ENCODE measurements at places on chromosomes 5 and 9.
A peak's percentile ranks its signal among the peaks of the same experiment; 100 is the strongest.

DNA sequence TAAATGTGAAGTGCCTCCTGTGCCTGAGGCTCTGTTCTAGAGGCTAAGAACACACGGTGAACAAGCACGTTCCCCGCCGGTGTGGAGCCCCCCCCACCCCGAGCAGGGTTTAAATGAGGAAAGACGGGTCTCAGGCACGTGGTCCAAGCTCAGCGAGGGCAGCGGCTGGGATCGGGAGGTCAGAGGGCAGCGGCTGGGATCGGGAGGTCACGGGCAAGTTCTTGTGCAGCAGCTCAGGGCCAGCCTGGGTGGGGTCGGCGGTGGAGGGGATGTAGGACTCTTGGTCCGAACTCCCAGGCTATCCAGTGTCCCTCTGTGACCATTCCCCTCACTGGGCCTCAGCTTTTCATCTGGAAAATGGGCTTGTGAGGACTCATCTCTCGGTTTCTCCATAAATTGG, 2.7 kb upstream of the GBGT1 start:
- DNase-seq, result no peak

DNA sequence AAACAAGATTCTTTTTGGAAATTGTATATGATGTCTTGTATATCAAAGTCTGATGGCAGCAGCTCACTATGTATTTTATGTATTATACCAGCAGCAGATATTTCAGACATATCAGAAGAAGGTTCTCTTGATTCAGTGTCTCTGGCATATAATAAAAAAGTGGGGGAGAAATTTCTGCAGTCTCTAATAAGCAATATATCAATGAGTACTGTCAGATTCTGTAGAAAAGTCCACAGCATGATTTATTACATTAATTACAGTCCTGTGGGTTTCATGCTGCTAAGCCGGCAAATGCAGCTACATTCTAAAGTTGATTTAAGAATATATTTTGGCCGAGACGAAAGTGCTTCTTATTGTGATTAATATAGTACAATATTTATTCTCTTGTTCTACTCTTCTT, 113.1 kb downstream of the KIAA1958 start:
- DNase-seq, result no peak

DNA sequence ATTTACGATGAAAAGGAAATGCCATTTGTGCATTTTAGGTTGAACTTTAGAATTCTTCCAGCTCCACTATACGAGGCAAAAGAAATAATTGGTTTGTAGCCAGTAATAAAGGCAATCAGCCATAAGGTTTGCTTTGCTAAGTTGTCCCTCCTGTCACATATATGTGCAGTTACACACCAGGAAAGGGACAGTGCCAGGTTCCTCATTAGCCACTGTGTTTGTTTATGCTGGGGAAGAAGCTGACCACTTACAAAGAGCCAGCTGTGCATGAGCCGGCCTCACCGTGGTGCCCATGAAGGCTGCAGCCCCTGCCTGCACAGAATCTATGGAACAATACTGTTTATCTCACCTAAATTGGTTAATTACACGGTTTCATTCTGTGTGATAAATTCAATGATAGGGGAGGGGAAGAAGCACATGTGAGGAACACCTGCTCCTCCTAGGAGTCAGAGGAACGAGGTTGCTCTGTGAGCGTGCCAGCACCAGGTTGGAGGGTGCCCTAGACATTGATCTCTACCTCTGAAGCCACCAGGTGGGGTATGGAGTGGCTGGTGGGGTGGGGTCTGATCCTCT, 173.8 kb upstream of the DAP start:
- DNase-seq, result no peak

DNA sequence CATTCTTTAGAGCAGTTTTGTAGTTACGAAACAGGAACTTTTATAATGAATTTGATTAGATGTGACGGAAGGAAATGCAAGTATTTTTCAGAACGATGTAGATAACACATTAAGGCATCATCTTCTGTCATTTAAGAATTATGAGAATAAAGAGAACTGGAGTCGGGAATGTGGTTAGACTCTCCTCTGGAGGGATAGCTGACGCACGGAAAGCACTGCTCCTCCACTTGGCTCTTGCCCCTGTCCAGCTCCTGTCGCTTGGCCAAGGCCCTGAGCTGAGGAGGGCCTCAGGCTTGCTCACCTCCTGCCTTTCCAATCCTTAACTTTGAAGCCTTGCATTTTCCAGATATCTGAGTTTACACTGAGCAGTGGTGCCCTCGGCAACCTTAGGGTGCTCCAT, 60.5 kb downstream of the MAP1B start:
- DNase-seq, result no peak

DNA sequence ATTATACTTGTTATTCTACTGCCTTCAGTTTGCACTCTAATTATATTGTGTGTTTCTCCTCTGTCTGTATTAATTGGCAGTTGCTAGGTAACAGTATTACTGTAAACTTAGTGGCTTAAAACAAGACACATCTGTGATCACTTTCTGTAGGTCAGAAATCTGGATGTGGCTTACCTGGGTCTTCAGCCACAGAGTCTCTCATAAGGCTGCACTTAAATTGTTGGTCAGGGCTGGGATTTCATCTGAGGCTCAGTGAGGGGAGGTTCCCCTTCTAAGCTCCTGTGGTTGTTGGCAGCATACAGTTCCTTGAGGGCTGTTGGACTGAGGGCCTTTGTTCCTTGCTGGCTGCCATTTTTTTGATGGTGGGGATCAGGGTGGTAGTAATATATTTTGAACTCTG, 68.8 kb downstream of the SLC44A1 start:
- no peak for DNase-seq

DNA sequence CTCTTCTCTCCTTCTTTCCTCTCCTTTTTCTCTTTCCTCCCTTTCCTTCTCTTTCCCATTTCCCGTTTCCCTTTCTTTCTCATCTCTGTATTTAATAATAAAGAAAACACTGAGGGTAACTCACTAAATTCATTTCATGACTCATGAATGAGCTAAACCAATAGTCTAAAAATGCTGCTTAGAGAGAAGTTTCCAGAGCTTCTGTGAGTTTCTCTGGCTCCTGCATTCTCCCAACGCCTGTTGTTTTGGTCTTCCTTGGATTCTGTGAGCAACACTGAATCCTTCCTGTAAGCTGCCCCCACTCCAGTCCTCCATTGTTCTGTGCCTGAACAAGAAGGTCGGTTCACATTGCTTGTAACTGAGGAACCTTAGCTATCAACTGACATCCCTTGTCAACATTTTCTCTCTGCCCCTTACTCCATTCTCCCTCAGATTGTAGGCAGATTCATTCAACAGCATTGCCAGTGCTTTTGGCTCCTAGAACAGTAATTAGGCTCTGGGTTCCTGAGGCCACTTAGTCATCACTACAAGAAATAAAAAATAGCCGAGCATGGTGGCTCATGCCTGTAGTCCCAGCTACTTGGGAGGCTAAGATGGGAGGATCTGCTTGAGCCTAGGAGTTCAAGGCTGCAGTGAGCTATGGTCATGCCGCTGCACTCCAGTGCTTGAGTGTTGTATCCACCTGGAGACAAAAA, 237.7 kb upstream of the KLF4 start:
- no peak for DNase-seq

DNA sequence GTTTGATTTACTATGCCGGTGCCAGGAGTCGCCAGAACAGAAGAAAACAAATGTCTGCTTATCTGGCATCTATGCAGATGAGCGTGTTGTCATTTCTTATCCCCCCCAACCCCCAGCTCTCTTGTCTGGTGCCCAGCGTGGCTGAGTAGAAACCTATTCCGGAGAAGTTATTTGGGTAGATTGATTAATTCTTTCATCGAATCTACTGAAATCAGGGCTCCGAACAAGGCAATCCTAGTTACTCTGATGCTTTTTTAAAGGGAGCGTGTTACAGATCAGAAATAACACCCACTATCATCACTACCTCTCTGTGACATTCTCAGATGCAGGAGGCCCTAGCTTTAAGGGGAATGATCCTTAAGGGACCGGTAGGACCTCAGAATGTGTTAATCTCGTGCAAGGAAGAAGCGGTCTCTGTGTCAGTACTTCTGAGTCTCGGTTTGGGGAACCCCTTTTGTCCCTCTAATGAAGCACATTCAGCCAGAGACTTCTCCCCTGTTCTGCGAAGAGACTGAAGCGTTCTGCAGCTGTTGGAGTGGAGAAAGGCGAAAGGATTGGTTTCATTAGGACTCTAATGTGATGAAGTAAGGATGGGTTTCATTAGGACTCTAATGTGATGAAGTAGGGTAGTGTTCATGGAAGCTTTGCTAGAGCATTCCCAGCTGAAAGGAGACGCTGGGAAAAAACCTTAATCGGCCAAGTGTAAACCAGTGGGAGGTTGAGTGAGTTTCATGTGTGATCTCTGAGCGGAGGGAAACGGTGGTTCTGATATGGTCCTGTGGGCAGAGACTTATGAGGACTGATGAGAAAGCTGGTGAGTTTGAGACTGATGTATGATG, 1.5 kb downstream of the PIP5K1B start:
- no peak for DNase-seq

- DNase-seq, result no peak
These were observed 226.5 kb downstream of the FANCC start for GRCh38 chr9:95090871-95091577.

DNA sequence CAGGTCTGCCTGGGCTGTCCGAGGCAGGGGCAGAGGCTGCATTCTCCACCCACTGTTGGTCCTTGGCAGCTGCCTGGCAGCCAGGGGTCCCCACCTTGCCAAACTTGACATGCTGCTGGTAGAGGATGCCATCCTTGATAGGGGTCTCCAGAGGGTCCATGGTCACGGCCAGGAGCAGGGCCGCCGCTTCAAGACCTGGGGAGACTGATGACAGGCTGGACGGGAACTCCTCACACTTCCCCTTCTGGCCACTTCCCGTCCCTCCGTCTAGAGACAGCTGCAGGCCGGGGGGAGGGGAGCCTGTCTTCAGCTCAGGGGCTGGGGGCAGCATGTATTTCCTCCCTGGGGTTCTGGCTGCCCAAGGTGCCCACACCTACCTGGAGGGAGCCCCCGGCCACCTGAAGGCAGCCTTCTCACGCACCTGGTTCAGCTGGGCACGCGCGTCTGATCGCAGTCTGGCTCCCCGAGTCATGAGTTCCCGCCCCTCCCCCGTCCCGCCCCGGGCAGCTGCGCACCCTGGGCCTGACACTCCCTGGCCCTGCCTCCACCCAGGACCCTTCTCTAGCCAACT, at the start of gene DOK3:
Gene DOK3 (minus strand): TSS at position 446 of the 571 bp plus-strand sequence. CDS start 286 bp downstream, at position 160.
- DNase-seq, result peak; percentile 45

DNA sequence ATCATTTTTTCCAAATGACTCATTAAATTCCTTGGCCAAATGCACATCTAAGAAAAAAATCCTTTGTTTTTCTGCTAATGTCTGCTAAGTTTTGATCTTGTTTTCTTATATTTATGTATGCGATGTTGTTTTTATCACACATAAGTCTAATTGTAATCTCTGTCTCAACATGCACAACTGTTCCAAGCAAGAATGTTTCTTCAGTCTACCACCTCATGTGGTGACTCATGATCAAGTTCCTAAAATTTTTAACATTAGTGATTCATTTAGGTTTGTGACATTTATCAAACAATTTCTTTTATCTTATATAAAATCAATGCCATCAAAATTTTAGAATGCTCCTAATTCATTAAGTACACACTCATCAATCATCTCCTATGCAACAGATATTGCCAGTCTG, 763.9 kb upstream of the FAM174A start:
- no peak for DNase-seq

DNA sequence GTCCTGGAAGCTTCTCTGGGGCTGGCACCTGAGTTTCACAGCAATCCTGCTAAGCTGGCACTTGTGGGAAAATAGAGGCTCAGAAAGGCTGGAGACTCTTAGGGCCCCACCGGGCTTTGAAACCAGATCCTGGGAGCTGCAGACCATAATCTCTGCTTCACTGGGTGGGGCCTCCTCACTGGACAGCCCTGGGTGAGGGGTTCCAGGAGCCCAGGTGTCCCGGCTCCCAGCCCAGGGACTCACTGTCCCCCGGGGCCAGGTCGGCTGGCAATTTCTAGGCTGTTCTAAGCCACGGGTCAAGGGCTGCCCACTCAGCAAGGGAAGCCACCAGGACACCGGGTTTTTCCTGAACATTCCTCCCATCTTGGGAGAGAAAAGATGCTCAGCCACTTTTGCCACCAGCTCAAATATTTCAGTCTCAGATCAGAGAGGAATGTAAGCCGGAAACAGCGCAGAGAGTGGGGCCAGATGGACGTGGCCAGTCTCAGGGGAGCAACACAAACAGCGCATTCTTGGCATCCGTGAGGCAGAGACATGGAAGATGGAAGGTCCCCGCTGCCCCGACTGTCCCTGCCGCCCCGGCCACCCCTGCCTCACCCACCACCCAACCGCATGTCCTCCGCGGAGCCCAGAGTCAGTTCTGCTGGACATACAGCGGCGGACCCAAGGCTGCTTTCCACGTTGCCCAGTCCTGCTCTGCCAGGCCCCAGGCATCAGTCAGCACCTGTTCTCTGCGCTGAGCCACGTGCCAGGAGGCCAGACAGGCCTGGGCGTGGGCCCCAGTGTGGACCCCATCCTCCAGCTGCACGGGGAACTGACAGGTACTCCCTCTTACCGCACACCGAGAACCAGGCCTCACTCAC, 72.6 kb downstream of the VAV2 start:
- DNase-seq, result no peak

- DNase-seq, result no peak
These were observed 173.8 kb downstream of the COL23A1 start for GRCh38 chr5:178416206-178416882.

DNA sequence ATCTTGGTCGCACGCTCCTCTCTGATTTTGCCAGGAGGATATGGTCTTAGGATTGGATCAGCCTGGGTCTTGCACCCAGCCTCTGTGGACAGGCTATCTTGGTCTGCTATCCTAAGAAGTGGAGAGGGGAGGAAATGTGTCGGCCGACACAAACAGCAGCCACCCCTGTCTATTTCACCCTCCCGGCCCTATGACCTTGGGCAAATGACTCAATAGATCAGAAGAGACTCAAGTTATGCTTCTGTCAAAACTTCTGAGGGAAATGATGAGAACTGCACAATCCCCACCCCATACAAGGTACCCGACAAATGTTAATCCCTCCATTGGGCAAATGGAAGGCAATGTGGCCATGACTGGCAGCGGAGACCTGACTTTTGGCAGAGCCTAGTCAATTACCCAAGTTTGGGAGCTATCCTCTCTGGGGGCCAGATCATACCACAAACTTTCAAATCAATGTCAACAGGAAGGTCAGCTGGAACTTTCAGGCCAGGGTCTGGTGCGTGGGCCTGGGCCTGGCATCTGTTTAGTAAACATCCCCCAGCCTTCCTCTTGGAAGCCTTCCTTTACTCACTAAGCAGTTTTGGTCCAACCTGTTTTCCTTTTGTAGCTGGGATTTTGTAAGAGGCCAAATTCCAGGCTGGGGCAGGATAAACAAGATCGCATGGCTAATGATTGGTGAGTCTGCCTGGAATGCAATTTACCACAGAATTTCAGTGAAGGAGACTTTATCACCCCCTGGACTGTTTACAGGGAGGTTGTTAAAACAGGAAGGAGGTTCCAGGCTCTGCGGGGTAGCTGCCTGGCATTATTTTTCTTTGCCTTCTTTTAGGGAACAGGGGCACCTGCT, 64.2 kb upstream of the CPEB4 start:
- DNase-seq, result no peak

GRCh38 chr9:95822583-95823431, 52.7 kb upstream of the ERCC6L2 start:
- DNase-seq, result no peak

DNA sequence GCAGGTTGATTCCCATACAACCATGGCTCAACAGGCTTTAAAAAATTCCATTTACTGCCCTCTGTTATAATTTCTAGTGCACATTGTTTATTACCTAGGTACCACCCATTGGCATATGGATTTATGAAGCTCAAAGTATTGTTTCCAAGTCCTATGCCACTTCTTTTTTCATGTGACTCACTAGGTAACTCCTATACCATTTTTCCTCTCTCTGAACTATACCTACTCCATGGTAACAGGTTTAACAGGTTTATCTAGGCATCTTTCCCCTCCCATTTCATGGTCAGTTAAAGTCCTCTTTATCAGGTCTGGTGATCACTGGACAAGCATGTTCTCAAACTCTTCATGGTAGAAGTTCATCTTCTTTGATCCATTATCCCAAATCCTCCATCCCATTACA, 49.6 kb upstream of the ABCA1 start:
- no peak for DNase-seq
